ENCODE measurements at places on chromosomes 6 and 20.

DNA sequence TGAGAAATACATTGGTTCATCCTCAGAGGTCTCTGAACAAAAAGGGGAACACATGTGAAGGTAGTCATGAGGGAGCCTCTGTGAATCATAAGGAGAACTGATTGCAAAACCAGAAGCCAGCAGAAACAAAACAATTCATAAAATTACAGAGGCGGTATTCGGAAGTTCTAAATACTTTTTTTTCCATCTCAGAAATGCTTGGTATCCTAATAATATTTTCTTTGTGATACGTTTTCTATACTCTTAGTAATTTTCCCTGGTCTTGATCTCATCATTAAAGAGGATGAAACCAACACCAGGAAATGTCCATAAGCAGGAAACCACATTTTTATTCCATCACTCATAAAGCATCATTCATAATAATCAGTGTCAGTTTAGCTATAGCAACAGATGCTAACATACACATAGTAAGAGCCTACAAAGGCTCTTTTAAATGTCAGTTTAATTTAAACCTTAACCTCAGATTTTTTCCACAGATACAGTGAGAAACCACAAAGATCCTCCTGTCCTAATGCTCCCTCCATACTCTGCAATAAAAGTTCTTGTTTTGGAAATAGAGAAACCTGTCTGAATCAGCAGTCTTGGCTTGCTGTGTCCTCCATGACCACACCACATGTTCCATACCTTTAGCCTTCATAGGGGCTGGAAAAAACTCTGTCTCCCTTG lies 29.2 kb downstream of the SGK1 start:
- DNase-seq, result no peak

DNA sequence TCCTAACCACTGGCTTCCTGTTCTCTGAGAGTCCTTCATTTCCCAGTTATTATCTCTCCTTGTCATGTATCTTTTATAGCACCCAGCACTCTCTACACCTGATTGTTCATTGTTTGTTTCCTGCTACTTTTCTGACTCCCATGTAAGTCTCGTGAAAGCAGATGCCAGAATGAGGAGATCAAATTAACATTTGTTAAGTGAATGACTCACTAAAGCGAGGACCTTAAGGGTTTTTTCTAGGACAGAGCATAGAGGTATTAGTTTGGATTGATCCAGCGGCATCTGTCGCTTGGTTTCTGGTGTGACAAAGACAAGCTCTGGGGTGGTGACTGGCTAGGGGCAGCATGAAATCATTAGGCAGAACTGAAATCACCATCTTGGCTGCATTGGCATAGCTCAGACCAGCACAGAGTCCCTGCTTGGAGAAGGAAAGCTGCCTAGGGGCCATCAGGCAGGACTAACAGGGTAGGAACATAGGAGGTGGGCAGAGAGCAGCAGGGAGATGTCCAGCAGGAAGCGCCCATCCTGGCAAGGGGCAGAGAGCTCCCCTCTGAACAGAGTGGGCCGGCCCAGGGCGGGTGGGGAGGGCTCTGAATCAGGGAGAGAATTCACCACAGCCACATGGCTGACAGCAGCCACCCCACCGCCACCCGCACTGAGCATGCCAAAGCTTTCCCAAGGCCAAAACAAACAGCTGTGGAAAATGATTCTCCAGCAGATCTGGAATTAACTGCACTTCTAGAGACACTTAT lies 97.1 kb upstream of the CEP85L start:
- DNase-seq, result no peak

- no peak for DNase-seq
These were observed 420 bp upstream of the MCCD1 start for GRCh38 chr6:31528307-31528777.

- DNase-seq, result no peak
These were observed 356.3 kb upstream of the IRAK1BP1 start for GRCh38 chr6:78511009-78511408.

- no peak for DNase-seq
These were observed 176.3 kb downstream of the SCP2D1 start for GRCh38 chr20:18989736-18990474.

DNA sequence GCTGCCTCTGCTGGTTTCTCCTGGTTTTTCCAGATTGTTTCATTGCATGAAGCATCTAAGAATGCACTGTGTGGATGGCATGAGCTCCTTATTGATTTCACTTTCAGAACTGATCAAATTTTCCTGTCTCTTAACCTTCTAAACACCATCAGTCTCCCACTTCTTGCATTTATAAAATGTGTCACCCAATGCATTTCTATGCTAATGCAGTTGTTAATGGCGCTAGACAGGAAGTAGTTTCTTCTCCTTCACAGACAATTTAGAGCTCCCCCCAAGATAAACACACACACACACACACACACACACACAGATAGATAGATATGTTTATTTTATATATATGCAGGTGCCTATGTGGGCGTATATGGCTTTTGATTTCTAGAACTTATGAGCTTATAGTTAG lies 45.6 kb upstream of the FOXA2 start:
- DNase-seq, result no peak

GRCh38 chr6:3683331-3683730 lies 68.2 kb downstream of the PXDC1 start:
- no peak for DNase-seq

GRCh38 chr6:33427585-33428223 lies 7.8 kb downstream of the SYNGAP1 start:
- DNase-seq, result no peak

DNA sequence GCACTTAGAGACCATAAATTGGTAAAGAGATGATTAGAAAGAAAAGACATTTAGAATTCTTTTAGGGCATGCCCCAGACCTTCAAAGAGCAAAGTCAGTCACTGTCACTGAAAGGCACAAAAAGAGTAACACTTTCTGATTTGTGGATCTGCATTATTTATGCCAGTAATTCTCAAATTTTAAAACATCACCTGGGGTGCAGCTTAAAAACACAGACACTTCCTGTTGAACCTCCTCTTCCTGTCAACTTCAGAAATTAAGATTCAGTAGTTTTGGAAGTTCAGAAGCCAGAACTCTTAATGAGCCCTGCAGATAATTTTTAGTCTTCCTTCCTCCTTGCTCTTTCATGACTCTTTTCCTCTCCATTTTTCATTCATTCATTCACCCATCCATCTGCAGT lies 137.5 kb downstream of the NRN1 start:
- DNase-seq, result no peak

DNA sequence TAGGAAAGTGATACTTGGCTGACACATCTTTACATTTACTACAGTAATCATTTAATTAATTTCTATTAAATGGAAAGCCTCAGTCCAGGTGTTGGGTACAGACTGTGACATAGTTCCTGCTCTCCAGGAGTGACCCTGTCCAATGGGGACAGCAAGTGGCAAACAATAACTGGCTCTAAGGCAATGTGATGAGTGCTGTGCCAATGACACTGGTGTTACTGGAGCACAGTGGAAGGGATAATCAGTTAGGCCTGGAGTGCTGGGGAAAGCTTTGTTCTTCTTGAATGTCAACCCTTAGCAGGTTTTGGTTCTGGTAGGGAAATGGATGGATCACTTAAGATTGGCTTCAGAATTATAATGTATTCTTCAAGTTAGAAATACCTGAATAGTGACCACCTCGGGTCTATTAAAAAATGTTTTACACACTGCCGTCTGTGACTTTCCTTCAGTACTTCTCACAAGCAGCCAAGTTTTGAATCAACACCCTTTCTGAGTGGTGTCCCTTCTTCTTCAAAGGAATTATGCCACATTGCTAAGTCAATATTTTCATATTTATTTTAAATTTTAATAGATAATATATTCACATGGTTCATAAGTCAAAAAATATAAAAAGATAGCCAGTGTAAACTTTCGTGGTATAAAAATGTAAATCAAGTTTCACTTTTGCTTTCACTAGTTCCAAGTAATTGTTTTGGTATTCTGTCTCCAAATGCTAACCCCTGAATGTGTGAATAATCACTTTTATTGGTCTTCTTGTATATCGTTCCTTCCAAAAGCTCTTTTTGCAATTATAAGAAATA lies 9.6 kb downstream of the CMTR1 start:
- no peak for DNase-seq

GRCh38 chr20:38726804-38727606 lies 2.7 kb downstream of the SLC32A1 start:
- DNase-seq, result peak; percentile 28

GRCh38 chr6:119116712-119117281 lies 38.3 kb upstream of the FAM184A start:
- no peak for DNase-seq

DNA sequence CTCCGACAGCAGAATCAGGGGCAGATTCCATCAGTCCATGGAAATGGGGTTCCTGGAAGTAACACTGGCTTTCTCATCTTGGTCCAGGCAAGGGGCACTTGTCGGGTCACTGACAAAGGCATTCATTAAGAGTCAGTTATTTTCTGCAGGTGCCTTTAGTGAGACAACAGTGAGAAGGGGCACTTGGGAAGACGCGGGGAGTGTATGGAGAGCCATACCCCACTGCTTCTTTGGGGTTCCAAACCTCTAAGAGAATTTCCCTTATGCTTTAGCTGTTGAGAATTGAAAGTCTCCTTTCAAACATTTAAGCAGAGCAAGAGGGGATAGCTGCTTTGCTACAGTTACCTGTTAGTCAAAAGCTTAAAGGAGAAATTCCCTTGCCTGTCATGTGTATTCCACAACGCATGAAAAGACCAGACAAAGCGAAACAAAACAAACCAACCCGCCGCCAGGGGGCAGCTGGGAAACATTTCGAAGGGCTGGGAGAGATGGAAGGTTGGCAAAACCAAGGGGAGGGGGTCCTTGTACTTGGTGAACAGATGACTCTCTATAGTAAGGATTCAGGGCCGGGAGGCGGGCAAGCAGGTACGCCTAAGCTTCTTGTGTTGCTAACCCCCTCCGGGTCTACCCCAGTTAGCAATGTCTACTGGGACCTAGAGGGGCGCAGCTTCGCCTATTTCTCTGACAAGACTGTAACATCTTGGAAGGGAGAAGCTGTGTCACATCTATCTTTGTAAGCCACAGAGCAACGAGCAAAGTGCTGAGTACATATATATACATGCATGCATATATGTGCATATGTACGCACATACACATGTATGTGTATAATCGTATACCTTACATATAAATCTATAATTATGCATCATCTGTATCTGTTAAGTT lies 474.9 kb upstream of the AGPAT4 start:
- DNase-seq, result no peak

GRCh38 chr6:113654396-113654795 lies 202.7 kb upstream of the MARCKS start:
- DNase-seq, result no peak

GRCh38 chr6:131061041-131061750 lies 1.8 kb downstream of the EPB41L2 start:
- no peak for DNase-seq

DNA sequence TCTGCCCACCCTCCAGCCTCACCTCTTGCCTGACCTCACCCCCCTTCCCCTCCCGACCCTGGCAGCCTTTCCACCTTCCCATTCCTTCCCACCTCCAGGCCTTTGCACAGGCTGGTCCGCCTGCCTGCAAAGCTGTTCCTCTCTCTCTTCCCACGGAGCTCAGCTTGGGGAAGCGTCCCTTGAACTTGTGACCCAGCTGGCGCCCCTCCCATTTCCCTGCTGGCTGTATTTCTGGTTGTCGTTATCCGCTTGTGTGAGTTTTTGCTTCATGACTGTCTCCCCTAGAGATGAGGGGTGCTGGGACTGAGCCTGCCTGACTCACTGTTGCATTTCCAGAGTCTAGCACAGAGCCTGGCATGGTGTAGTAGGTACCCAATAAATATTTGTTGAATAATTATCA lies 32.5 kb downstream of the VSTM2L start:
- no peak for DNase-seq

- no peak for DNase-seq
These were observed 35.1 kb downstream of the PLCB4 start for GRCh38 chr20:9103955-9104354.

DNA sequence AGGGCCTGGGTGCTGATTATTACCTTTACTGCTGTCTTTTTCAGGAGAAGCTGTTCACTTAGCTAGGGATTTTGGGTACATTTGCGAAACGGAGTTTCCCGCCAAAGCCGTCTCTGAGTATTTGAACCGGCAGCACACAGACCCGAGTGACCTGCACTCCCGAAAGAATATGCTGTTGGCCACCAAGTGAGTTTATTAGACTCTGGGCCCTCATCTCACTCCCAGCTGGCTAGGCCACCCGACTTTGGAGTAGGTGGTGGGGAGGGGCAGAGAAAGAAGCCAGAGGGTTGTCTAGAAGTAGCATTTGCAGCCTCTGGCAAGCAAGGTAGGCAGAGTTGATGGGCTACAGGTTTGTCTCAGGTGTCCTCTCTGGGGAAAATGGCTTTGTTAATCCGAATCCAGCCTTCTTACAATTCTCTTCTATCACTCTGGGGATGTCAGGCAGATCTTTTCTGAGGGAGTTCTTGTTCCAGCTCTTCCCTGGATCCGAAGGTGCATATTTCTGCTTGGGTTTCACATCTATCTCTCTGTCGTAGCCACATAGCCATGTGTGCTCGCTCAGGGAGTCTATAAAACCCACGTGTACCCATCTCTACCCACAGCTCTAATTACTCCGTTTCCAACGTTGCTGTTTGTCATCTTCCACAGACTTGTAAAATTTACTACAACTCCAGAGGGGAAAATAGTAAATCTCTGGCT lies 21.6 kb downstream of the TFAP2B start:
- no peak for DNase-seq
